ENCODE measurements at places on chromosomes 2 and 18. TPM values are rescaled to one million over a fixed set of nuclear protein-coding genes. Genes with fewer than 3 reads are reported as not detected.

DNA sequence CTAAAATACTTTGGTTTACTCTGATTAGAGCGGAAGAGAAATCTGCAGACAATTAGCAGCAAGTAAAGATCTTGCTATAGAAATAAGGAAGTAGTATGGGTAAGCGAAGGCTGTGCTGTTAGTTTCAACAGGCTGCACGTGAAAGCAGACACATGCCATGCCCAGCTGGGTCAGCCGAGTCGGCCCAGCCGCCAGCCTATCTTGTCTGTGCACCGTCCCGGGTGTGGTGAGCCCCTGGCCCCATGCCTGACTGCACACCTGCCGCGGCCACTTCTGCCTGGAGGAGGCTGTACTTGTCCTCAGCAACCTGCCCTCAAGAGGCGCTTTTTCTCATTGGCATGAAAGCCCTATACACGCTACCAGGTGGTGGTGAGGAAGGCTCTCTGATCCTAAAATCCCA is 185.5 kb downstream of the SEPTIN10 start:
- no peak for DNase-seq

DNA sequence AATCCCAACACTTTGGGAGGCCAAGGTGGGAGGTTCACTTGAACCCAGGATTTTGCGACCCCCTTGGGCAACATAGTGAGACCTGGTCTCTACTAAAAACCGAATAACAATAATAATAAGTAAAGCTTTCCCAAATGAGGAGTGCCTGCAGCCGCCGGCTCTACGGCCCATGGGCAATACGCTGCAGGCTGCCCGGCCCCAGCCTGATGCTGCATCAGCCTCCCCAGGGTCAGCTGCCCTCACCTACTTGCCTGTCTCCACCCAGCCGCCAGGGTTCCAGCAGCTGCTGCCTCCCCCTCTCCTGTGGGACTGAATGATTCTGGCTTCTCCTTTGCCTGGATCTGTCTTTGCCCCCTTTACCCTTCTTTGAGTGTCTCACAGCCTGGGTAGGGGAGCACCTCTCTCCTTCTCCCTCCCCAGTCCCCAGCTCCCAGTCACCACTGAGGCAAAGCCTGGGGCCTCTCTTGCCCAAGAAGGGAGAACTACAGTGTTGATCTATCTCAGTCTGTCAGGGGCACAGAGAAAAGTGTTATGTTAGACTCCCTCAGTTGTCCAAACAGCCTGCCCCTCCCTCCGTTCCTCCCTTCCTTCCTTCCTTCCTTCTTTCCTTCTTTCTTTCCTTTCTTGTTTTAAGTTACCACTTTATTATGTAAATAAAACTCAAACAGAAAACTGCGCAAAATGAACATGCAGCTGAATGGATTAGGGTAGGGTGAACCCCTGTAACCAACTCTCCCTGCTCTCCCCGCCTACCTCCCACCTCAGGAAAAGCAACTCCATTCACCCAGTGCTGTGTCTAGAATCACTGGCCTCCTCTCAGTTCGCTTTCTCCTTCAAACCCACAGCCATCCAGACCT is 38.2 kb upstream of the NPAS2 start:
- no peak for DNase-seq

GRCh38 chr18:43022874-43023273 is 92.6 kb downstream of the RIT2 start:
- no peak for DNase-seq

GRCh38 chr2:37672104-37672869 is 845 bp upstream of the CDC42EP3 start:
- peak; percentile 92 for DNase-seq

CYP27C1 gene
- 0.83 TPM for total RNA-seq

GRCh38 chr18:76544511-76545345 is 49.7 kb upstream of the ZNF516 start:
- DNase-seq = no peak

DNA sequence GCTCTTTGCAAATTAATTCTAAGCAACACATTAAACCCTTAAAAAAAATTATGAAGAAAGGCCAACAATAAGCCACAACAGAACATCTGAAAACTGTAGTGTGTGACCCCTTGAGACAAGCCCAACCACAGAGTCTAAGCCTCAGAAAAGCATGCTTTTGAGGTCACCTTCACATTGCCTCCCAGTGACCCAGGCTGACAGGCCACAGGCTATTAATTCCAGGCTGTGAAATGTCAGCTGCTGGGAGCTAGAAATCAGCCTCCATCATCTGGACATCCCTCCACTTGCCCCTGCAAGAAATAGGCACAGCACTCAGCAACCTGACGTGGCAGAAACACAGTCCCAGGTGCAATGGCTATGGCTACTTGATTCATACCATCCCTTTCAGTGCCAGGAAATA is 179.4 kb upstream of the ZFP36L2 start:
- DNase-seq = no peak

Measured in Daoy (cell line).